Stimulated activated CD4-positive, alpha-beta T cell treated with anti-CD3 and anti-CD28 coated beads, Interleukin-15, amount 100 ng/mL, for 1 hour (primary cell): ENCODE measurements at places on chromosomes 1 and 21.

- DNase-seq: no peak
Measured at GRCh38 chr1:234320549-234320948, 52.7 kb upstream of the COA6 start.

GRCh38 chr1:30189818-30190500 lies 533.4 kb downstream of the MATN1 start:
- no peak for DNase-seq

DNA sequence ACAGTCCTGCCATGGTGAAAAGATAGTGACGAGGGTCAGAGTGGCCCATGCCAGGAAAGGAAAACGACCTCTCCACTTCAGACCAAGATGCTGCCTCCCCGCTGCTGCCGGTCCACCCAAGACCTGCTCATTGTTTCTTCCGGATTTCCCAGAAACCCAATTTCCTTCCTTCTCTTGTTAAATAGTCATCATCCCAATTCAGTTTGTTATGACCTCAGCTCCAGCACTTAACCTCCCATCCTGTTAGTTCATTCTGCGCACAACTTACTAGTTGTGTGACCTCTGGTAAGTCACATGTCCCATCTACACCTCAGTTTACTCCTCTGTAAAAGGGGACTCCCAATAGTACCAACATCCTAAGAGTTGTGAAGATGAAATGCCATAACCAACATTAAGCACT lies 29.9 kb upstream of the PPP1R15B start:
- DNase-seq: no peak

GRCh38 chr1:165063181-165063965 lies 293.1 kb downstream of the LMX1A start:
- DNase-seq: no peak

GRCh38 chr1:8671306-8671917 lies 146.0 kb downstream of the RERE start:
- DNase-seq: no peak

- no peak for DNase-seq
Measured at GRCh38 chr1:111199881-111200801, at the start of gene DENND2D. TSS of gene DENND2D (minus strand) at chr1:111200646. CDS start at chr1:111200459, 187 bp downstream.

DNA sequence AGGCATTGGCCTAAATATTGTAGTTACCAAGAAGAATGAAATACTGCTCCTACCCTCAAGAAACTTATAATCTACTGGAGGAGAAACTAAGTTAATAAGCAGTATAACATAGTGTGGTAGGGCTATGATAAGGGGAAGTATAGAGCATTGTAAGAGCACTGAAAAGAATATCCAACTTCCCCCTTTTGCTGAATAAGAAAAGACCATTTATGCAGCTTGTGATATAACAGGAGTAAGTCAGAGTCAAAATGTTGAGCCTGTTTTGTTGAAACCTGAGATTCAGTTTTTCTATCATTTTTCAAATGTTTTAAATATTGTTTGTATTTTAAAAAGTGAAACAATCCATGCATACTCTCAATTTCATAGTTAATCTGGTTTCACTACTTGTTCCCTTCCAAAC lies 48.3 kb upstream of the FCRL4 start:
- DNase-seq: no peak

DNA sequence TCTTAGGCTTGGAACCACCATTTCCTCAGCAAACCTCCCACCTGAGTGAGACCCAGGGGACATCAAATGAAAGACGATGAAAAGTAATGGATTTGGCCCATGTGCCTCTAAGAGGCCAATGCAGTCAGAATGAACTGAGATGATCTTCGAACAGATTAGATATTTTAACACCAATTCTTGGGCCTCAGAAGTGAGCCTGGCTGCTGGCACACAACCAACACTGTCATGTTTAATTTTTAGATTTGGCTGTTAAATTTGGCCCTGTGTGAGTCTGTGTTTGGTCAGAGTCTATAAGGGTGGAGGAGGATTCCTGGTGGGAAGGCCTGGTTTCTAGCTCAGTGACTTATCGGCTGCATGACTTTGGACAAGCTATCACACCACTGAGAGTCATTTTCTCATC lies 45.4 kb downstream of the ELAPOR1 start:
- DNase-seq: no peak

GRCh38 chr1:44677201-44677766 lies 2.8 kb downstream of the ARMH1 start:
- DNase-seq: no peak

DNA sequence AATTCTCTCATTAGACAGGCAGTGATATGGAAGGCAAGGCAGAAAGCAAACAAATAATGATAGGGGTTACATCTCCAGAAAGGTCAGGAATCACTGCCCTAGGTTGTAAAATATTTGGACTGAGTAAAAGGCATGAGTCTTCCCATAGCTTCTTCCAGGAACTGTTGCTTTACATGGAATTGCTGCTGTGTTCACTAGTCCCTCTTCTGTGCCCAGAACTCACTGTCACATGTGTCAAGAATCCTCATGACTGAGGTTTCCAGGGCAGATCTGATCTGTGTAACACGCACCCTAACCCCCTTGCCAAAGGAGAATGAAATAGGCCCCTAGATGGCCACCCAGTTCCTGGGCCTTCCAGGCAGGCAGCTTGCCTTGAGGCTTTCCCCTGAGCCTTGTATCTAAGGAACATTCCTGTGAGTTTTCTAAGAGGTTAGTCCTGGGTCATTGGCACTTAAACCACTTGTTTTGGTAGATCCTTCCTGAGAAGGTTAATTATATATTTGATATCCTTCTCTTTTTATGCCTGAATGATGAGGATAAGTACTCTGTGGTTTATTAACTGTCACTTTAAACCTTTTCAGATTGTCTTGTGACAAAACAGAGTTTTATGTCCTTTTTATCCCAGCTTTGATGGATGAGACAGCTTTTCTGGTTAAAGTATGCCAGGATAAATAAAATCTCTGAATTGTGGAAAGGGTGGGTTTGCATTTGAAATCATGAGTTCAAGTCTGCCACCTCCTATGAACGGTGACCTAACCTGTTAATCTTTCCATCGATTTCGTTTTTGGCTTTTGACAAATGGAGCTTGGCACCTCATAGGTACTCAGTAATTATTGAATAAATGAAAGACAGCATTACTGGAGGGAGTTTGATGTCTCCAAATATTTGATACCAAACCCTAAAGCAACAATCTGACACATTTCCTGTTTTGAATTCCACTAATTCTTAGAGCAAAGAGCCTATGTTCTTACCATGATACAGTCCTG lies 163.3 kb downstream of the DHRS3 start:
- DNase-seq: no peak

DNA sequence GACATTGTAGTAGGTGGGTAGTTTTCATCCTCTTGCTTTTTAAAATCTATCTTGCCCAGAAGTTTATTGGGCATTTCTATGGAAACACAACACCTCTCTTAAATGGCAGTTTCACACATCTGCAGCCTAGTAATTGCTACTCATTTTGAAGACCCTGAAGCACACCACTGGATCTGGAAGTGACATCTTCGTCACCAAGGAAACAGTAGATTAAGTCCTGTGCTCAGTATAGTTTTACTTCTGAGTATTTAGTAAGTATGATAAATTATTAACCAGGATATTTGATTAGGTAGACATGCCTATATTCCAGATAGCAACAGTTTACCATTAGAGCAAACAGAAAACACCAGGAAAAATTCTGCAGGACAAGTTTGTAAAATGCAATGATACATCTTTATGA lies 48.7 kb downstream of the UCK2 start:
- no peak for DNase-seq

GRCh38 chr1:226074046-226074445 lies 11.5 kb downstream of the H3-3A start:
- no peak for DNase-seq

DNA sequence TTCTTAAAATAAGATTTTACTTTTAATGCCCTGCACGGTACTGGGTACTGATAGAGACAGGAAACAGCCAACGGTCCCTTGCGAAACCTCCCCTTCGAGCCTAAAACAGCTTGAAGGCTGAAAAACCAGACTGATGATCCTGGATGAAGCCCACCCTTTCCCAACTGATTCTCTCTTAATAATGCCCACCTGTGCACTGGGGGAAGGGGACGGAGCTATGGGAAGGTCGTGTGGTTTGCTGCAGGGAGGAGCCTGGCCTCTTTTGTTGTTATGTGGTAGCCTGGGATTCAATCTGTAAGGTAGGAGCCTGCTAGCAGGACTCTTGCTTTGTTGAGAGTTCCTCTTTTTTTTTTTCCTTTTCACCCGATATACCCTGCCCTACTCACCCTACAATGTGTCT lies 25.6 kb downstream of the SAMSN1 start:
- DNase-seq: no peak

DNA sequence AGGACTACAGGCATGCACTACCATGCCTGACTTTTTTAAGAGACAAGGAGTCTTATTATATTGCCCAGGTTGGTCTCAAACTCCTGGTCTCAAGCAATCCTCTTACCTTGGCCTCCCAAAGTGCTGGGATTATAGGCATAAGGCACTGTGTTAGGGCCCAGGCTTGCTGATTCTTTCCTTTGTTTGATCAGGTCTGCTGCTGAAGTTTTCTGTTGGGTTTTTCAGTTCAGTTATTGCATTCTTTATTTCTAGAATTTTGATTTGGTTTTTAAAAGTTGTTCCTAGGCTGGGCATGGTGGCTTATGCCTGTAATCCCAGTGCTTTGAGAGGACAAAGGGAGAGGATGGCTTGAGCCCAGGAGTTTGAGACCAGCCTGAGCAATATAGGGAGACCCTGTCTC lies 47.9 kb downstream of the C4BPA start:
- DNase-seq: no peak

- DNase-seq: no peak
Measured at GRCh38 chr21:32991361-32991760, 34.4 kb upstream of the OLIG2 start.
